ENCODE measurements at places on chromosomes 6 and 20. TPM values are rescaled to one million over a fixed set of nuclear protein-coding genes. Genes with fewer than 3 reads are reported as not detected.

Gene SLC22A1
- 0.10 TPM for polyA plus RNA-seq

Gene SLC22A3
- not detected for polyA plus RNA-seq

Gene PACRG
- 0.27 TPM for polyA plus RNA-seq

Gene CFB
- polyA plus RNA-seq, result 6.1 TPM

Gene SLC52A3
- polyA plus RNA-seq, result not detected

Gene PTCRA
- not detected for polyA plus RNA-seq

Gene MDFI
- 0.36 TPM for polyA plus RNA-seq

Gene RIMS4
- not detected for polyA plus RNA-seq

Gene GPR63
- 0.44 TPM for polyA plus RNA-seq

Gene POPDC3
- polyA plus RNA-seq, result 19.7 TPM

Gene CST3
- 531 TPM for polyA plus RNA-seq

Gene MYB
- polyA plus RNA-seq, result 0.44 TPM

Gene SMLR1
- polyA plus RNA-seq, result not detected

Gene BPIFB4
- not detected for polyA plus RNA-seq

Gene CCDC170
- polyA plus RNA-seq, result 0.12 TPM

Gene PAX1
- not detected for polyA plus RNA-seq

Gene ANKRD66
- polyA plus RNA-seq, result not detected

Gene KIAA1755
- 4.7 TPM for polyA plus RNA-seq

Gene IL20RA
- 0.02 TPM for polyA plus RNA-seq

Gene GSTA5
- not detected for polyA plus RNA-seq

Gene PDYN
- not detected for polyA plus RNA-seq

Gene PRRT1
- polyA plus RNA-seq, result 0.99 TPM

Gene LHFPL5
- polyA plus RNA-seq, result not detected

Gene RNF39
- not detected for polyA plus RNA-seq

Gene MAPK14
- 28.4 TPM for polyA plus RNA-seq

Gene HLA-DRA
- not detected for polyA plus RNA-seq

Gene PGK2
- polyA plus RNA-seq, result not detected

Gene TPD52L1
- polyA plus RNA-seq, result 13.5 TPM

Gene CDC5L
- polyA plus RNA-seq, result 8.9 TPM

Gene KCNK16
- not detected for polyA plus RNA-seq

Gene OTOR
- not detected for polyA plus RNA-seq

Gene LST1
- polyA plus RNA-seq, result not detected

Gene CST4
- not detected for polyA plus RNA-seq

Gene ULBP2
- 16.2 TPM for polyA plus RNA-seq

Gene C20orf96
- 9.8 TPM for polyA plus RNA-seq

Gene SLC32A1
- polyA plus RNA-seq, result not detected

Gene SNPH
- polyA plus RNA-seq, result 3.1 TPM

Gene PKIB
- polyA plus RNA-seq, result 5.6 TPM

Gene THBS2
- polyA plus RNA-seq, result 97.3 TPM

Gene PACSIN1
- 0.03 TPM for polyA plus RNA-seq

Gene IL17F
- not detected for polyA plus RNA-seq

Gene ASIP
- not detected for polyA plus RNA-seq

Gene SEL1L2
- polyA plus RNA-seq, result not detected

Gene SYCP2
- 0.31 TPM for polyA plus RNA-seq

Gene NSFL1C
- polyA plus RNA-seq, result 28.6 TPM

Gene NNAT
- 8.2 TPM for polyA plus RNA-seq

Gene DDX43
- 0.07 TPM for polyA plus RNA-seq

All from IMR-90 (cell line).